ENCODE measurements at places on chromosomes 5 and 9.

DNA sequence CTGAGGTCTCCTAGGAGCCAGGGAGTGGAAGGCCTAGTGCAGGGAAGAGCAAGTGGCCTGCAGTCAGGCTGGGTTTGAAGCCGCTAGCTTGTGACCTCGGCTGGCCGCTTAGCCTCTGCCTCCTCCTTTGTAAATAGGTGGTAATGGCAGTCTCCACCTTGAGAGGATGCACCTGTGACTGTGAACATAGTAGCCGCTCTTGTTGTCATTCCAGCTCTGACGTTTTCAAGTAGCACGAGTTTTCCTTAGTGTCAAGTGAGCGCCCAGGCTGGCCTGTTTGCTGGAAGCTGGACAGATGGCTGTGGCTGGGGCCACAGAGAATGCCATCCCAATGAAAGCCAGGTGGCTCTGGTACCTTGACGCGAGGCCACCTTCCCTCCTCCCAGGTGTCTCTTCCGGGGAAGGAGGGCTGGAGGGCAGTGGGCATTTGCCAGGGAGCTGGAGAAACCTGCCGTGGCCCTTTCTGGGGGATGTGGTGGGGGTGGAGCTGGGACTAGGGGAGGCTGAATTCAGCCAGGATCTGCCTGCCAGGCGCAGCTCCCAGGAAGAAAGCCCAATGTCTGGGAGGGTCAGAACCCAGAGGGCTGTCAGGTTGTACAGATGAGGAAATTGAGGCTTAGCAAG lies 2.5 kb downstream of the ASS1 start:
- DNase-seq = no peak

DNA sequence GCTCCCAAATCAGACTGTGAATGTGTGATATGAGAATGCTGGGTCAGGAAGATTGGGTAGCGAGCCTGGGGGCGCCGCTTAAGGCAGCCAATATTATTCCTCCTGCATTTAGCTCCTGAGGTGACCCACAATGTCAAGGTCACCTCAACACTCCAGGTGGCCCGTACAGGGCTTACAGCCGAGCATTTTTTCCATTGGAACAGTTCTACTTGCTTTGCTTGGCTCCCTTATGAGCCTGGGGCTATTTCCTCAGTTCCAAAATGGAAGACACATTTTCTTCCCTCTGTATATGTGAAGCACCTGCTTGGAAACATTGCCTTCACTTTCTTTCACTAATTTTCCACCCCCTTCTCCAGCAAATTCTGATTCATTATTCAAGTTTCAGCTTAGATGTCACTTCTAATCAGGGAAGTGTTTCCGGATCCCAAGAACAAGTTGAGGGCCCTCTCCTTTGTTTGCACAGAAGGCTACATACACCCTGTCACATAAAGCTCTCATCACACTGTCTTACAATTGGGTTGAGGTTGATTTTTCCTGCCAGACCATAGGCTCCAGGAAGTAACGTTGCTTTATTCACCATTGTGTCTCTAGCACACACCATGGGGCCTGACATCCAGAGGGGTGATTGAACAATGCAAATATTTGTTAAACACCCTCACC lies 330.2 kb downstream of the PIK3R1 start:
- DNase-seq = no peak

DNA sequence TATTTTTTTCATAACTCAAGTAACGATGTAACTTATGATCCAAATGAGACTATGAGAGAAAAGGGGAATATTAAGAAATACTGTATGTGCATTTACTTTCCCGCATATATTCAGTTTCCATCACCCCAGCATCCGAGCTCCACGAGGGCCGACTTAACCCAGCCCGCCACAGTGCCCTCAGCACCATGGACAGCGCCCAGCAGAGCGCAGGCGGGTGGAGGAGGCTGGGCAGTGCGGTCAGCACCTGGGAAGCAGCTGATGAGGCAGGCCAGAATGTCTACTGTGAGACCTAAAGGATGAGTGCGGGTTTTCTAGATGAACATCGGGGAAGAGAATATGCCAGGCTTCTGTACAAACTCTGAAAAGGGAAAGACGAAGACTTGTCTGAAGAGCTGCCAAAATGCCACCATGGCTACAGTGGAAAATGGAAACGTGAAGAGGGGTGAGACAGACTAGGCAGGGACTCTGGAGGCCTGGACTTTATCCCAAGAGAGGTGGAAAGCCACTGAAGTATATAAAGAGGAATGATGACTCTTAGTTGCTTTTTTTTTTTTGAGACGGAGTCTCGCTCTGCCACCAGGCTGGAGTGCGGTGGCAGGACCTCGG lies 34.5 kb upstream of the MED27 start:
- DNase-seq = peak; percentile 26

DNA sequence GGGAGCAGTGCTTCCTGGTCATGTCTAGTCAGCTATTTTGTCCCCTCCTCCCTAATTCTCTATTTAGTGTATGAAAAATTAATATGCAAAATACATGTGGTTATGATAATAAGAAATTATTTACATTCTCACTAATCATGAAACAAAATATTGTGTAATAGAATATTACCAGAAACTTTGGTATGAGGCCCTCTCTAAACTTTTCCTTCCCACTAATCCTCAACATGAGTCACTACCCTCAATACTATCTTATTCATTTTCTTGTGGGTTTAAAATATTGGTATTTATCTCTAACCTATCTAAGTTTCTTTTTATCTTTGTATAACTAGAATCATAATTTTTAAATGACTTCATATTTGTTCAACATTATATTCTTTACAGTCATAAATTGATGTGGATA lies 545.9 kb upstream of the PTPRD start:
- DNase-seq = no peak

DNA sequence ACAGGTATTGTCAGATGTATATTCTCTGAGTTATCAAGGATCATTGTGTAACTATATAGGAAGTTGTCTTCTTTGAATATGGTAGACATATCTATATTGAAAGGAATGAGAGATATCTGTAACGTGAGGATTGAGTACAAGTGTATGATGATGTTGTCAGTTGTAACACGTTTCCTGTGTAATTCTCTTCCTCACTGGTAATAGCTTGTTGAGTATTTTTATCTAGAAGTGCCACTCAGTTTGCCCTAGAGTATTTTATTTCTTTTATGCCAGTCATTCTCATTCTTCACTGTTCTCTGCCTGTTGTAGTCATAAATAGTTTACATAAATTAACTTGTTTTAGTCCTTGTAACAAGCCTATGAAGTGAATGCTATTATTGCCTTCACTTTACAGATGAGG lies 172.1 kb downstream of the BAAT start:
- no peak for DNase-seq

- no peak for DNase-seq
Observed at GRCh38 chr9:137669261-137669672, 50.5 kb downstream of the EHMT1 start.

DNA sequence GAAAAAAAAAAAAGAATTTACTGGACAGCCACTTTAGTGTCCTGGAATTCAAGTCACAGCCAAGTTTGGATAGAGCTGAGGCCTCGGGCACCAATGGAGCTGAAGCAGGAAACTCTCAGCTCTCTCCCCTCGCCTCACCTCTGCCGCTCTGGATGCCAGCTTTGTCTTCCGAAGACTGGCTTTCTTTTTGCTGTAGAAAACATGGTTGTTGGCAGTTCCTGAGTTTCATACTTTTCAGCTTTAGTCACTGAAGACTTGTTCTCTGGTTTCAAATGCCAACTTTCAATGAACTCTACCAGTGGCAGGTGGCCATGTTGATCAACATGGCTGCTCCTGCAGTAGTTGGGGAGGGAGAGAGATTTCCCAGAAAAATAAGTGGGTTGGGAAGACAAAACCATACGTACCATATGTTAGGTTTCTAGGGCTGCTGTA lies 142.2 kb downstream of the SNX18 start:
- no peak for DNase-seq

DNA sequence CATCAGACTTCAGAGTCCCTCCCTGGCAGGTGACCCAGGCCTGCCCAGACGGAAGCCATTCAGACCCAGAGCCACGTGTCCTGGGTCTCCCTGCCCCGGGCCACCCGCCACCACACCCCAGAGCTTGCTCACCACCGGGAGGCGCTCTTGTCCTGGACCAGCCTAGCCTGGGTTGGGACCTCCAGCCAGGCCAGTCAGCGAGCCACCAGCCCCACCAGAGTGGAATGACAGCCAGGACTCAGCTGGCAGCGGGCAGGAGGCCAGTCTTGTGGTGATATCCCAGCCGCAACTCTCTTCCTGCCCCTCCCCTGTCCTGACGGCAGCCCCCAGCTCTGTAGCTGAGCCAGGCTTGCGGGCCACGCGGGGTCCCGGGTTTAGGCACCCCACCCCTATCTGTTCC lies 1.7 kb upstream of the PTGDS start:
- DNase-seq = peak; percentile 38

- no peak for DNase-seq
Observed at GRCh38 chr5:132435447-132435846, 55.1 kb downstream of the IRF1 start.

DNA sequence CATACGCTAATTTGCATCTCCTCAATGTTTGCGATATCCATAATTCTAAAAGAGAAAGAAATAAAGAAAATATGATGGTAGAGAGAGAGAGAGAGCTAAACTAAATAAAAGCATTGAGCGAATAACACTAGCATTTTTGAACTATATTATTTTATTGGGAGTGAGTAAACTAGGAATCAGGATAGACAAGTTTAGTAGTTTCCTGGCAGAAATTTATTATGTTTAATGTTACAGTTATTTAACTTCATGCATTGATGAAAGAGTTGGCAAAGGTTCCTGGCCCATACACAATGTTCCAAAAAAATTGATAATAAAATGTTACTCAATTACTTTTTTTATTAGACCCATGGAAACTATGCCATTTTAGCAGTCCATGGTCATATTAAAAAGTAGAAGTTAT lies 1708.2 kb upstream of the CDH6 start:
- no peak for DNase-seq

DNA sequence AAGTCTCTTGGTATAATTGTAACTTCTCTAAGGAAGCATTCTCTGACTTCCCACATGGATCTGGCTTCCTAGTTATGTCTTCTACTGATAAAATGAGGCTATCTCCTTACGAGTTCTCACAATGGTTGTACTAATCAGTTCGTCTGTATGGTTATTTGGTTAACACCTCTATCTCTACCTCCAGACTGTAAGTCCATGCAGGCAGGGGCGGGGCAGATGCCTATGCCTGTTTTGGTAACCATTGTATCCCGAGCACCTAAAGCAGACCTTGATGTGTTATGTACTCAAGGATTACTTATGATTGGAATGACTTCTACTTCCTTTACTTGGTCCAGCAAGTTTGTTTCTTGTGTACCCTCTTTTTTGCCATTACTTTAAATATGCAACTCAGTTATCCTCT lies 125.0 kb upstream of the PITX1 start:
- DNase-seq = no peak

- DNase-seq = no peak
Observed at GRCh38 chr5:144183254-144183889, 12.7 kb downstream of the KCTD16 start.

DNA sequence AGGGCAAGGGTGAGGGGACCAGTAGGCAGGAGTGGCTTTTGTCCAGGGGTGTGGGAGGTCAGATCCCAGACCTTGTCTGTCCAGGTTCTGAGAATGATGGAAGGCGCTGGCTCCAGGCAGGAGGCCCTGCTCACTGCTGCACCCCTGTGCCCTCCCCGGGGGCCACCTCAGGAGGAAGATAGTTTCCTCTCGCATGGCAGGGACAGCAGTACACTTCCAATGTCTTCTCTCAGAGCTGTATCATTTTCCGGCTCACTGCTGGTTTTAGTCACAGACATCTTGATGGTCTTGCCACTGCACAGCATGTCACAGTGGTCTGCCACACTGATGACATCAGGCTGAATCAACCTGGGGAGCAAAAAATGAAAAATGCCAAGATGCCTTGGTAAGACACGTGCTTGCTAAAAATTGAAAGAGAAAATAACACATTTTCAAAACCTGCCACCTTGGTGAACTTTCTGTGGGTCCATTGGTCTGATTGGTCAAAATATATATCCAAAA lies 3.3 kb upstream of the SLC6A3 start:
- peak; percentile 37 for DNase-seq

- DNase-seq = no peak
Observed at GRCh38 chr9:25003686-25004085, 458.0 kb upstream of the IZUMO3 start.

DNA sequence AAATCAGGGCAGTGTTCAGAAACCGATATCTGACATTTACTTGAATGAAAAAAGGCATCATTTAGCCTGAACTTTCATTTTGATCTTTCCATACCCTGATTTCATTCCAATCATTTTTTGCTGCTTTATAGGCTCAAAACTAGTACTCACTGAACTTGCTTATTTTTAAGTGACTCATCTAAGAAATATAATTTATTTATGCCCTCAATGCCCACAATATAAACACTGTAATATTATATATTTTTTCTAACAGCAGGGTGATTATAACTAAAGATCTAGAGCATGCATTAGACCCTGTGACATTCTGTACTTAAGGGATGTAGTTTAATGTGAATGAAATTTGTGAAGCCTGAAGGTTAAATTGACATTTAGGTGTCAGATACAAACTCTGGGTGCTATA lies 446.1 kb upstream of the CDH10 start:
- DNase-seq = no peak

- DNase-seq = no peak
Observed at GRCh38 chr5:149561848-149562247, 10.6 kb upstream of the CSNK1A1 start.

- no peak for DNase-seq
Observed at GRCh38 chr5:34053571-34054399, 10.8 kb upstream of the C1QTNF3 start.

- DNase-seq = no peak
Observed at GRCh38 chr5:9441610-9442009, 104.3 kb downstream of the SEMA5A start.

GRCh38 chr9:136620441-136621018 lies 42.2 kb upstream of the EGFL7 start:
- no peak for DNase-seq

DNA sequence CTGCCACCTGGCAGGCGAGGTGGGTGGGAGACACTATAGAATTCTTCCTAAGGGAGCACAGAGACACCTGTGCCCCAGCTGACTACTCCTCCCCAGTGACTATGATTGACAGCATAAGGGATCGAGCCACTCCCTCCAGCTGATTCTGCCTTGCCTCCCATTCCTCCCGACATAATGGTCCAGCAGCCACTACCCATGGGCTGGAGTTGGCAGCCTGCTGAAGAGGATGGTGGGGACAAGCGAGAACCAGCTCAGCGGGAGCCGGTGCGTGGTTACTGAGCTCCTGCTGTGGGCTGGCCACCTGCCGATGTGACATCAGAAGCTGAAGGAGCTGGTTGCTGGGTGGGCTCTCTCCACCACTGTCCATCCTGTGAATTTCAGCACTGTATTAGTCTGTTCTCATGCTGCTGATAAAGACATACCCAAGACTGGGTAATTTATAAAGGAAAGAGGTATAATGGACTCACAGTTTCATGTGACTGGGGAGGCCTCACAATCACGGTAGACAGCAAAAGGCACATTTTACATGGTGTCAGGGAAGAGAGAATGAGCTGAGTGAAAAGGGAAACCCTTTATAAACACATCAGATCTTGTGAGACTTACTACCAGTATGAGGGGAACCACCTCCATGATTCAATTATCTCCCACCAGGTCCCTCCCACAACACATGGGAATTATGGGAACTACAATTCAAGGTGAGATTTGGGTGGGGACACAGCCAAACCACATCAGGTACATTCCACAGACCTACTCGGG lies 12.1 kb upstream of the NCS1 start:
- no peak for DNase-seq

GRCh38 chr9:133035669-133036068 lies 4.9 kb downstream of the GTF3C5 start:
- no peak for DNase-seq

- DNase-seq = no peak
Observed at GRCh38 chr9:74755355-74755754, 132.4 kb downstream of the TRPM6 start.

Measured in activated gamma-delta T cell treated with Interleukin-2 at 50 U/mL for 16 hours (primary cell).